Uterus (tissue), 4 donors: ENCODE measurements at places on chromosomes 12 and 14. TPM values are rescaled to one million over a fixed set of nuclear protein-coding genes. Genes with fewer than 3 reads are reported as not detected.

DNA sequence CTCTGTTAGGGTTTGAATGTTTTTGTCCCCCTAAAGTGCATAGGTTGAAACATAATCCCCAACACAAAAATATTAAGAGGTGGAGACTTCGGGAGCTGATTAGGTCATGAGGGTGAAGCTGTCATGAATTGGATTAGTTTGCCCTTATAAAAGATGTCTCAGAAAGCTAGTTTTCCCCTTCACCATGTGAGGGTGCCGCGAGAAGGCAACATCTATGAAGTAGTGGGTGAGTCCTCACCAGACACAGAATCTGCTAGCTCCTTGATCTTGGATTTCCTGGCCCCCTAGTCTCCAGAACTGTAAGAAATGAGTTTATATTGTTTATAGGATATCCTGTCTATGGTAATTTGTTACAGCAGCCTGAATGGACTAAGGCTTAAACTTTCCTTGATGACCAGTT lies 301.5 kb upstream of the ATP2B1 start:
- H3K36me3 ChIP-seq, result no peaks in the 10 kb centered on the region
- no peaks in the 10 kb centered on the region for H3K4me1 ChIP-seq
- H3K4me3 ChIP-seq, result no peak overlapping the region
- DNase-seq, result no peak

DNA sequence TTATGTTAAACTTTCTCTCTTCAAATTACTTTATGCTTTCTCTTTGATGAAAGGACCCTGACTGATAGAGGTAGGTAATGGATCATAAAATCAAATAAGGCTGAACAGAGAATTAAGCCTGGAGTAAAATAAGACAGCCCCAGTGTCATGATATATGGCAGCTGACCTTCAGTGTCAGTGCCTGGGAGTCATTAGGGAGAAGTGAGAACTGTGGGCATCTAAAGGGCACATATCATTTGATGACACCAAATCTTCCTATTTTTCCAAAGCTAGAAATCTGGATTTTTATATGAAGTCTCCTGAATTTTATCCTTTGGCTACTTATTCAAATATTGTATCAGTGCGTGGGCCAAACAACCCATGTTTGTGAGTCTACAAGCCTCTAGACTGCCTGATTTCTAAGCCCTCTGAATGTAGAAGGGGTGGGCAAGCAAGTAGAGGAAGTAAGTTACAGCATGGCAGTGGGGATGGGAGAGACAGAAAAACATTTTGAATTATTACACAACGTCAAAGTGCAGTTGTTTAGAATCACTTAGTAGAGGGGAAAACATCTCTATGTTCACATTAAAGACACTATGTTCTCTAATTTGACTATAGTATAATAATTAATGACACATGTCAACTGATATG lies 10.0 kb downstream of the SLC39A9 start:
- H3K27me3 ChIP-seq, result no peaks in the 10 kb centered on the region
- no peak overlapping the region for H3K27ac ChIP-seq

KRT72 gene
- not detected for total RNA-seq

DNA sequence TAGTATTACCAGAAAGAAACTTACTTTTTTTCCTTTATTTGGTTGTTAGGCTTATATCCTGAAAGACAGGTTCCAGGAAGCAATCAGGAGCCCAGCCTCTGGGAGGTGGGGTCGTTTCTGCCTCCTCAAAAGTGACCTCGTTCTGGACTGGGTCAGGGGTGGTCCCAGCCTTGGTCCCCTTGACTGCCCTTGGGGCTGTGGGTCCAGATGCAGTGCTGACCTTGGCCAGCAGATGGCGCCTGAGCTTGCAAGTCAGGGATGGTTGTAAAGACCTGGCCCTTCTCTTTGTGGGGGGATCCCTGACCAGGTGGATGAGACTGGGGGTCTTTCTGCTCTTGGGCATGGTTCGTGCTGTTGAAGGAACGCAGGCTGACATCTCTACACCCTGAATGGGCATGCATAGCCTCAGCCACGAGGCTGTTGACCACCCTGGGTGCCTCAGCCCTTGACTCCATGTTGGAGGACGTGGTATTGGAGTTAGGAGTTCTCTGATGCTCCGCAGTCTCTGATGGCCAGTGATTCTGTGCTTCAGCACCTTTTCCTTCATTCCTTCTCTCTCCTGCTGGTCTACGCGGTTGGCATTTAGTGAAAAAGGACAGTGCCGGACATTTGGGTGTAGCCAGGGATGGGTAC lies 62.4 kb downstream of the ADCK1 start:
- no peak overlapping the region for H3K27ac ChIP-seq
- peak; percentile 56 for DNase-seq
- no peaks in the 10 kb centered on the region for H3K27me3 ChIP-seq

- no peaks in the 10 kb centered on the region for H3K27me3 ChIP-seq
- H3K36me3 ChIP-seq, result no peaks in the 10 kb centered on the region
- no peak overlapping the region for H3K27ac ChIP-seq
Observed at GRCh38 chr12:85076688-85077430, 40.7 kb downstream of the LRRIQ1 start.

- H3K4me1 ChIP-seq, result no peaks in the 10 kb centered on the region
- no peak for DNase-seq
- H3K27ac ChIP-seq, result no peak overlapping the region
- no peaks in the 10 kb centered on the region for H3K36me3 ChIP-seq
- H3K4me3 ChIP-seq, result no peak overlapping the region
- H3K27me3 ChIP-seq, result no peaks in the 10 kb centered on the region
Observed at GRCh38 chr12:18546399-18546798, 191.4 kb downstream of the PLCZ1 start.
